Urothelium cell line (cell line): ENCODE measurements at places on chromosomes 1 and 21.

GRCh38 chr1:3051270-3052268 is 17.4 kb upstream of the PRDM16 start:
- DNase-seq: no peak

DNA sequence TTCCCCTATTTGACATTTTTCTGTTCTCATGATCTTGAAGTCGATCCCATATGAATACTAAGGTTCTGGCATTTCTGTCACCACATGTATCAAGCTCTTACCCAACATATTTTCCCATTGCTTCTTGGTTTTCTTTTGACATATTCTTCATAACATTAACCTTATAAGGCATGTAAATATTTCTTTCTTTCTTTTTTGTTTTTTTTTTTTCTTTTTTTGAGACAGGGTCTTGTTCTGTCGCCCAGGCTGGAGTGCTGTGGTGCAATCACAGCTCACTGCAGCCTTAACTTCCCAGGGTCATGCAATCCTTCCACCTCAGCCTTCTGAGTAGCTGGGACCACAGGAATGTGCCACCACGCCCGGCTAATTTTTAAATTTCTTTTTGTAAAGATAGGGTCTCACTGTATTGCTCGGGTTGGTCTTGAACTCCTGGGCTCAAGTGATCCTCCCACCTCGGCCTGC is 33.1 kb upstream of the ERRFI1 start:
- no peak for DNase-seq

GRCh38 chr1:69401879-69402278 is 165.8 kb upstream of the LRRC7 start:
- no peak for DNase-seq

- DNase-seq: no peak
These were observed 33.0 kb upstream of the PDPN start for GRCh38 chr1:13550663-13551062.

DNA sequence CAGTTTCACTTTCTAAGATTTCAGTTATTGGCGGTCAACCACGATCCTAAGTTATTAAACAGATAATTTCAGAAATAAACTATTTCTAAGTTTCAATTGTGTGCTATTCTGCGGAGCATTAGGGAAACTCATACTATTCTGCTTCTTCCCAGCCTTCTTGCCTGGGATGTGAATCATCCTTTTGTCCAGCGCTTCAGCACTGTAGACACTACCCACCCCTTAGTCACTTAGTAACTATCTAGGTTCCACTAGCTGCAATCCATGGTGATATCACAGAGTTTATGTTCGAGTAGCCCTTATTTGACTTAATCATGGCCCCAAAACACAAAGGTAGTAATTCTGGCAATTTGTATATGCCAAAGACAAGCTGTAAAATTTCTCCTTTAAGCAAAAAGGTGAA is 279.9 kb upstream of the ADAMTS5 start:
- peak; percentile 20 for DNase-seq

DNA sequence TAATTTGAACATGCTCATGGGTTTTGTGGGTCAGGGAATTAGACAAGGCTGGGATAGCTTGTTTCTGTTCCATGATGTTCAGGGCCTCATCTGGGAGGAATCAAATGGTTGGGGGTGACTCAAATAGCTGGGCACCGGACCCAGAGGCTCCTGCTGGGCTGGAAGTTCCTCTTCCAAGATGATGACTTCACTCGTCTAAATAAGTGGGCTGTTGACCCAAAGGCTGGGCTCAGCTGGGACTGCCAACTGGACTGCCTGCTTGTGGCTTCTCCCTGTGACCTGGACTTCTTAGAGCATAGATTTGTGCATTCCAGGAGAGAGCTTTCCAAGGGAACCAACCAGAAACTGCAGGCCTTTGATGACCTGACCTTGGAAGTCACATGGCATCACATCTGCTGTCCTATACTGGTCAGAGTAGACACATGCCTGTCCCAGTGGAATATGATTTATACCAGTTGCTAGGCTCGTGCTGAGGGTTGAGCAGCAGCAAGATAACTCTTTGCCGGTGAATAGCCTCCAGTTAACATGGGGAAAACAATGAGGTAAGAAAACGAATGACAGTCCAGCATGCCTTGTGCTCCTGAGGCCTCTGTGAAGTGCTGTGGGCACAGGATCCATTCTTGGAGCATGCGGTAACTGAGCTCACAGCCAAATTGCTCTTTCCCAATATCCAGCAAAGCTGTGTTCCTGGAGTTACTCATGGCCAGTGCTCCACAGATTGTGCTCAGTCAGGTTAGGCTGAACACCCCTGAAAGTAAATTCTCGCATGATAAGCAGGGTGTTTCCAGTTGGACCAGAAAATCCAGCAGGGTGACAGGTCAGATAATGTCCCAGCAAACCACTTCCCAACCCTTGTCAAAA is 272.9 kb upstream of the TMEM51 start:
- DNase-seq: no peak

GRCh38 chr1:99849413-99849743 is 783 bp upstream of the AGL start:
- peak; percentile 21 for DNase-seq

DNA sequence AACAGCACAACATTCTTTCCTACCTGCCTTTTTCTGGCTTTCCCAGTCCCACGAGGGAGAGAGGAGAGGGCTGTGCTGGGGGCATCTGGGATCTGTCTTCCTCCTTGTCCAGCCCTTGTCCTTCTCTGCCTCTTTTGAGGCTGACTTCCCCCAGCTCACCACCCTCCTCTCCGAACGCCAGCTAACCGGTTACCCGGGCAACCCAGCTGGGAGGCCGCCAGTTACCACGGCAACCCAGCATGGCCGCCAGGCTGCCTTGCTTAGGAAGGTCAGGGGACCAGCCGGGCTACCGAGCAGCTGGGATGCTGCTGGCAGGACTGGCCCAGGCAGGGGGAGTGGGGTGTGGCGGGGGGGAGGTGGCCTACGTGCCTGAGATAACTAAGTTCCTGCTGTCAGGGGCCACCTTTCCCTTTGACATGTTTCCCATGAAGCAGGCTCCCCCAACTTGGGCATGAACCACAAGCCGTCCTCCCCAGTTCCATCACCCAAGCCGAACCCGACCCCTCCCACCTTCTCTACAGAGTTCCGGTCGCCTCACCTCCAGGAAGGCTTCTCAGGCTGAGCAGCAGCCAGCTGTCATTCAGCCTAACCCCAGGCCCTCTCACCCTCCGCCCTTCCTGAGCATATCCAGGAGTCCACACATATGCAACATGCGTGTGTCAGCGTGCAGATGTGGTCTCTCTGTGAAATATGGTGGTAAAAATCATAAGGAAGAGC is 8.7 kb downstream of the PLEKHA6 start:
- peak; percentile 54 for DNase-seq

DNA sequence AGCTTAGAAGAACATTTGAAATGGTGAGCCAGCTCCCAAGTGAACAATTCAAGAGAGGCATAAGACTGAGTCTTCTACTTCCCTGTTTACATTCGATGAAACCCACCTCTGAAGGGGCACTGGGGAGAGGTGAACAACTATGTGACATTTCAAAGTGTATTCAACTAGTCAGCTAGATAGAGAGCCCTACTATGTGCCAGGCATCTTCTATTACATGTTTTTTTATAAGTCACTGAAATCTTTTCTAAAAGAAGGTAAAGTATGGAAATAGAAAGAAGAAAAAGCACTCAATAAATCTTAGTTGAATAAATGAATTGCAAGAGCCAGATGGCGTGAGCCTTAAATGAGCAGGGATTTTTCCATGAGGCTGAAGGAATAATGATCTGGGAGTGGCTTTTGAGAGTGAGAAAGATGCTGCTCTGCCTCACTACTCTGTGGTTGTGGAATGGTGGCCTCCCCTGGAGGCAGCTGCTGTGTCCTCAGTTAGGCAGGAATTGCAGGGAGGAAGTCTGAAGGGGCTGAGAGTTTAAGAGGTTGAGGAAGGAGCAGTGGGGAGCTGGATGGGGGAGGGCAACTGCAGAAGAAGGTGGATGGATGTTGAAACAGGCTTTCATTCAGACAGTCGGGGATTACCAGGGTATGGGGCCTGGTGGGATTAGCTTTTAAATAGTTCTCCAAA is 10.4 kb upstream of the PTPRF start:
- DNase-seq: no peak

- no peak for DNase-seq
These were observed 5.1 kb upstream of the SYTL1 start for GRCh38 chr1:27336756-27337155.

- peak; percentile 59 for DNase-seq
These were observed 361.5 kb upstream of the ZP4 start for GRCh38 chr1:238252033-238252802.

DNA sequence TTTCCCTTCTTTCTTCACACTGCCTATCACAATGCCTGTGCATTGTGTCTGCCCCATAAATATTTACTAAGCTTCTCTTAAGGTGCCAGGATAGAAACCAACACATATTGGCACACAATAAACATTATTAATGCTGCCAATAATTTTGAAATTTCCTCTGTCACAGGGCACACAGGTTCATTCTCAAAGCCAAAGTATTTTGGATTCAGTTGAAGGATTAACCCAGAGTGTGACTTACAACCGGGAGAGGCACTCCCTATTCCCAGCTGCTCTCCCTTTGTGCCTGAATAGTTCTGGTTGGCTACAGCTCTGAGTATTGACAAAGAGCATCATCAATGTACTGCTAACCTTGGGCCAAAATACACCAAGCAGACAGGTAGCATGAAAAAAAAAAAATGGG is 46.6 kb upstream of the ATP1A1 start:
- DNase-seq: no peak

DNA sequence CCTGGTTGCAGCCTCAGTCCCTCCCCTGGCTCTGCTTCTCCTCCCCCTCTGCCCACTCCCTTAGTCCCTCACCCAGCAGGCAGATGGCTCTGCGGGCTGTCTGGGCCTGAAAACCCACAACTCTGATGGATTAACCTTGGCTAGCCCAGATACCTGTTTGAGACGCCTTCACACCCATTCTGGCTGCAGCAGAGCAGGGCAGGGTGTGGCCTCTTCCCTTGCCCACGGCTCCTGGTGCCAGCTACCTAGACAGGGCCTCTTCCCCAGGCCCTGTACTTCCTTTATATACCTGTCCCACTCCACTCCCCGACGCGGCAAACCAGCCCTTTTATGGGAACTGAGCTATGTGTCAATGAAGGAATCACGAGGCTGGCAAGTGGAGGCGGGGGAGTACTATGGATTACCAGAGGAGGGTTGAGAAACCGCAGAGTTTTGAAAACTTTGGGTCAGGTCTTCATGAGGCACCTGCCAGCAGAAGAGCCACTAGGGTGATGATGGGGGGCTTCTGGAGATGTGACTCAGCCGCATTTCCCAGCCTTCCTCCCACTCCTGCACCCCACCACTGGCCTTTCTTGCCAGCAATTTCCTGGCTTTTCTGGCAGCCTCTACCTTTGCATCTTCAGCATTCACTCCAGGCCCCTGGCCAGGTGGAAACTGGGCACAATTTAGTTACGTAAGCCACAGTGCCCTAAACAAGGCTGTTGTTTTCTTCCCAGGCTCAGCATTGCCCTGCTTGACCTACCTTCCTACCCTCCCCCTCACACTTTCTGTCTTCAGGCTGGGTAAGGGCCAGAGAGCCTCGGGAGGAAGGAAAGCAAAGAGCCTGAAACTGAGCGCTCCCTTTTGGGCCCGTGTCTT is at the start of gene CHI3L1:
TSS of gene CHI3L1 (minus strand) at position 259 of the 858 bp plus-strand sequence. CDS start at position 178, 81 bp downstream.
- DNase-seq: no peak

- DNase-seq: no peak
These were observed 50.9 kb downstream of the SLC44A3 start for GRCh38 chr1:94871031-94871430.

DNA sequence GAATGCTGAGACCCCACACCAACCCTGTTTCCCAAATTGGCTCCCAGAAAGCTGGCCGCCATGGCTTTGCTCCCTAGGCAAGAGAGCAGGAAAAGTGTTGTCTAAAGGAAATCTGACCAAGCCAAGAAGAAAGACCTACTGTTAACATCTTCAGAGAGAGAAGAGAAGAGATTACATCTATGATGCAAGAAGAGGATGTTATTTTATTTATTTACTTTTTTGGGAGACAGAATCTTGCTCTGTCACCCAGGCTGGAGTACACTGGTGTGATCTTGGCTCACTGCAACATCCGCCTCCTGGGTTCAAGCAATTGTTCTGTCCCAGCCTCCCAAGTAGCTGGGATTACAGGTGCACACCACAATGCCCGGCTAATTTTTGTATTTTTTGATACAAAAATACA is 21.7 kb downstream of the HMGN2 start:
- no peak for DNase-seq

DNA sequence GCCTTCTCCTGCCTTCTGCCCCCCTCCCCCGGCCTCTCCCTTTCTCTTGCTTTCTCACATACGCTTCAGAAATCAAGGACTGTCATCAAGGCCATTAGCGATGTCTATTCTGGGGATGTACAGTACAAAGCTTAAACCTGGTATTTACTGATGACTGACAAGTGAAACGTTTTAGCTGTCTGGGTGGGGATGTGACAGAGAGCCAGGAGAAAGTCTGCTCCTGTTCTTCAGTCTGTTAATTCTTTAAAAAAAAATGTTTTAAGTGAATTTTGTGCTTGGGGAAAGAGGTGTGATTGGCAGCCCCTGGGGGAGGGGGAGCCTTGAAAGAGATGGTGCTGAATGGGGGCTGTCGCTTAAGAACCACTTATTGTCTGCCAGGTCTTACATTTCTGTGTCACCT is 283.0 kb upstream of the PLXNA2 start:
- no peak for DNase-seq

GRCh38 chr1:212313616-212314015 is 28.4 kb downstream of the PPP2R5A start:
- no peak for DNase-seq

- no peak for DNase-seq
These were observed 72.0 kb upstream of the CLDN14 start for GRCh38 chr21:36551731-36552433.
